ENCODE measurements at places on chromosomes 7 and 10. TPM values are rescaled to one million over a fixed set of nuclear protein-coding genes. Genes with fewer than 3 reads are reported as not detected.

ERVW-1 gene
- polyA plus RNA-seq: 2.7 TPM

TMUB1 gene
- polyA plus RNA-seq: 19.7 TPM

KIAA1549 gene
- 15.5 TPM for polyA plus RNA-seq

HHEX gene
- polyA plus RNA-seq: 7.6 TPM

SLC26A3 gene
- polyA plus RNA-seq: 0.10 TPM

NPC1L1 gene
- polyA plus RNA-seq: 2.3 TPM

CRYGN gene
- 4.4 TPM for polyA plus RNA-seq

UTF1 gene
- not detected for polyA plus RNA-seq

NUTM2E gene
- 0.18 TPM for polyA plus RNA-seq

ITGB8 gene
- 55.7 TPM for polyA plus RNA-seq

TMEM184A gene
- 6.1 TPM for polyA plus RNA-seq

DNA sequence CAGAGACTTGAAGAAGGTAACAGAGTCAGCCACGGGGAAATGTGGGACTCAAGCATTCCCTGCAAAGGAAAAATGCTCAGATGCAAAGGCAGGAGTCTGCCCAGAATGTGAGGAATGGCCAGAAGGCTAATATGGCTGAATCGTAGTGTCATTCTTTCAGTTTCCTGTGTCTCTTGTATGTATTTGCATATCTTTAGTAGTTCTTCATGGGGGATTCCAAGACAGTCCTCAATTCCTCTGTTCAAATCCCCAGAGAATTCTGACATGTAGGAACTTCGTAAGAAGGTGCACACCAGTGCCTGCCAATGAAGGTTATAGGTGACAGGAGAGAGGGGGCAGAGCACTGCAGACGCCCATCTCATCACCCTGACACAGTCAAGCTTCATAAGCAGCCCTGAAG is 154.4 kb downstream of the CACNB2 start:
- DNase-seq: no peak

GRCh38 chr7:29955799-29956486 is 33.7 kb downstream of the SCRN1 start:
- no peak for DNase-seq

DNA sequence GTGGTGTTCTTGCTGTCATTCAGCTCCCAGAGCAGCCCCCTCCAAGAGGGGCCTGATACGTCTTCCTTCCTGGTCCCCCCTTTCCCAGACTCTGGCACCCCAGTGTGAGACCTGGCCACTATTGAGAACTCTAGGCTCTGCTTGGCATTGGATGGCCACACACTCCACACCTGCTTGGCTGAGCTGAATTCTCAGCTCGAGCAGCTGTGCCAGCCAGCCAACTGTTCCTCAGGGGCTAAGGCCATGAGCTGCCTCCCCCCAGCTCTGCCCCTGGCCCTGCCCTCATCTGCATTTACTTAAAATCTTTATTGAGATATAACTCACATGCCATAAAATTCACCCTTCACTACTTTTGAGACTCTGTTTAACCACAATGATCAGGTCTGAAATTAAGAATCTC is 6.7 kb downstream of the TLL2 start:
- DNase-seq: no peak

- DNase-seq: no peak
Measured at GRCh38 chr10:71770255-71770654, 3.1 kb downstream of the VSIR start.

DNA sequence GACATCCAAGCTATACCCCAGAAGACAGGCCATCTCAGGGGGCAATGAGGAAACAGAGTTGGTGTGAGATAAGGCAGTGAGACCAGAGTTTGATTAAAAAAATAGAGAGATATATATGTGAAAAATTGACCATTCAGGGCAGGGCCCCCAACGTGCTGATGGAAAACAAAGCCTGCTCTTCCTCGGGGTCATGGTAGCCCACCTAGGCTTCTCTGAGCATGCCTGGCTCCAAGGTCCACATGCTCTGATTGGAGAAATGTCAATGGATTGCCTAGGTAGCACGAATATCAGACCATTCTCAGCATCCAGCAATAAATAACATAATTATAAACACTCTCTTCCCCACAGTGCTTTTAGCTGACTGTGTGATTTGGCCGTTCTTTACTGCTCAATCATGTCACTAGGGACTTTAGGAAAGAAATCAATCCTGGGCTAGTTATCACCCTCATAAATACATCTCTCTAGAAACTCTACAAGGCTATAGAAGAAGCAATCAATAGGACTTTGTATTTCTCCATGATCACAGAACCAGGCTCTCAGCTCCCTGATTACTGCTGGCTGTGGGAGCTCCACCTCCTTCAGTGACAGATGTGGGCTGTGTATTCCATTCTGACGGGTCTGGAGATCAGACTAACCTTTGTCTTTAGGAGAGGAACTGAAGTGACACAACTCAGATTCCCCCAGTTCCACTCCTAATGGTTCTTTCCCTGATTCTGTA is 766.4 kb downstream of the GRID1 start:
- no peak for DNase-seq

DNA sequence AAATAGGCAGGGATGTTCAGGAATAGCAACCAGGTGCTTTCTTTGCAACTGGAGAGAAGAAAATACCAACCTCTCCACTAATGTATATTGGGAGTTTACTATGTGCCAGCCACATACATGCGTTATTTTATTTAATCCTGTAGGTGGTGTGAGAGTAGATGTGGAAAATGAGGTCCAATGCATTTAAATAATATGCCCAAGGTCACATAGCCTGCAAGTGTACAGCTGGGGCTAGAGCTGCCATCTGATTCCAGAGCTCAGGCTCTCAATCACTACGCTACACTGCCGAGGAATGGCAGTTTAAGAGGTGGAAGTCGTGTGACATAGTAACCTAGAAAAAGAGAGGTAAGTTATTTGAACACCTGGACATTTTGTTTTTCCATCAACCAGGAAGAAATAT is 277.0 kb downstream of the EXOC4 start:
- peak; percentile 8 for DNase-seq

DNA sequence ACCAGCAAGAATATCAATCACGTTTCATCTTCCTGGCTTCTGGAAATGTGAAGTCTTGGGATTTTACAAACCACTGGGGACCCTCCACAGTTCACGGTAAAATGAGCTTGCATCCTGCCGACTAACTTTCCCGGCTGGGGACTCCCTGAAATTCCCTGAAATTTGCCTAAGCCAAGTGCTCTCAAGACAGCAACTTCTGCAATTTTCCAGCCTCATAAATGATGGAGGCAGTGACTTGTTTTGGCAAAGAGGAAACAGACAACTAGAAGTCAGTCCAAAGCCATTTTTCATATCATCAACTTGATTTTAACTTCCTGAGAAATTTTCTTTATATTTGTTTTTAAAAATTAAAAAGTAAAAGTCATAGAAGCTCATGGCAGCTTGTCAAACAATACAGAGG is 212.3 kb downstream of the FANK1 start:
- DNase-seq: no peak

DNA sequence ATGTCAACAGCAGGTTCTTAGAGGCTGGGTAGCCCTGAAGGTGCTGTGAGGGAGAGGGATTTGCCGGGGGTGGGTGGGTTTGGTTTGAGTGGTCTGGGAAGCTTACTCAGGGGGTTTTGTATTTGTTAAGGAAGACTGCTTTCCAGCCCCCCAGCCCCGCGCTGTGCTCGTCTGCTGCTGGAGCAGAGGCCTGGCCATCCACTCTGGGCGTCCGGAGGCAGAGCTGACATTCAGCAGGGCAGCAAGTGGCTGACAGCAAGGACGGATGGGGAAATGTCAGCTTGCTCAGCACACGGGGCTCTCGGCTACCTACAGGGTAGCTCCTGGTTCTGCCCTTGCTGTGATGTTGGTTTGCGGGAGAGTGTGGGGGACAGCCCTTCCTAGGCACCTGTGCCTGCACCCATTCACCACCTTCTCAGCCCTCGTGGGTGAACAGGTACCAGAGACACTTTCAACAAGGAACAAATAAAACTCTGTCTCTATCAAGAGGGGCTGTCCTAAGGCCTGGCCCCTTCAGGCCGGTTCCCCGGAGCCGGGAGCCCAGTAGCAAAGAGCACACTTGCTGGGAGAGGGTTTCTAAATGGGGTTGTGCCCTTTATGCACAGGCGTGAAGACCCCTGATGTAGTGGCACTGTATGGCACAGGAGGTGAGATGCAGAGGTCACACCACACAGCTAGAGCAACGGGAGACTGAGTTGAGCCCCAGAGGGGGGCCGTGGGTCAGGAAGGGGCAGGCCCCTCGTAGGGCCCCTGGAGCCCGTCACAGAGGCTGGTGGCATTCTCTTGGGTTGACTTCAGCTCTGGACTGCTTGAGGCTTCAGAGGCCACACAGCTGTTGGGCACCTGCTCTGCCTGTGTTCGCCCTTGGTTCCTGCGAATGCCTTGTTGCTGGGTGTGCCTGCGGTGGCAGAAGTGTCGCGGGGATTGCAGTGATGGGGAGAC is 72.2 kb upstream of the SHH start:
- no peak for DNase-seq

GRCh38 chr7:136062625-136063325 is 85.6 kb upstream of the MTPN start:
- no peak for DNase-seq

DNA sequence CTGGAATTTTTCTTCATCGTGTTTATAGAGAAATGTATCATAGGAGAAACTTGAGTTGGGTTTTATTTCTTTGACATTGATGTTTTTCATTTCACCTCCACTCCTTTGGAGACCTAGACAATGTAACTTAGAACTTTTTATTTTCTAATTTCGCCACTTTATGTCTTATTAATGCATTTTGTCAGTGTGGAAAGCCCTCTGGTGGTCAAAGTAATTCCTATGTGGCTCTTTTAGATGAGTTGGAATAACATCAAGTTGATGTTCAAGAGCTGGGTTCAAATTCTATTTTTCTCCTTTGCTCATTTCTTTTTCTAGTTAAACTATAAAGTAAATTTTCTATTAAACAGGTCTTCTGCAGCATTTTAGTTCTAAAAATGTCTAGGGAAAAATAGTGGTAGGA is 478.6 kb downstream of the LRMDA start:
- DNase-seq: no peak

DNA sequence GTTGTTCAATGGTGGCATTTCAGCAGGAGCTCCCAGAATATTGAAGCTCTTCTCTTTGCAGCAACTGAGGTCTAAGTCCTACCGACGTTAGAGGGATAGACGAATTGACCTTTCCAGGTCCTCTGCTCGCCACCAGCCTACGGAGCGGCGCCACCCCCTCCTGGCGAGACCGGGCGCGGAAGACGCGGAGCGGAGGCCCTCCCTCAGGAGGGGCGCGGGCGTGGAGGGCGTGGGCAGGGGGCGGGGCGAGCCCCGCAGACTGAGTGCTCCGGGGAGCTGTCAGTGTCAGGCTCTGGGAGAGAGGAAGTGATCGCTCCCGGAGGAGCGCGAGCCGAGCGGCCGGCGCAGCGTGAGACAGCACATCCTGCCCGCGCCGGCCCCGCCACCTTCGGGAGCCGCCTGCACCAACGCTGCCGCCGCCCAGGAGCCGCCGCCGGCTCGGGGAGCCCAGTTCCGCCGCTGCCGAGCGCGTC is at the start of gene DYNC1I1:
DYNC1I1 (plus strand) TSS at position 257 of the 473 bp plus-strand sequence. CDS start 32,176 bp downstream, outside the sequence.
- DNase-seq: peak; percentile 48

DNA sequence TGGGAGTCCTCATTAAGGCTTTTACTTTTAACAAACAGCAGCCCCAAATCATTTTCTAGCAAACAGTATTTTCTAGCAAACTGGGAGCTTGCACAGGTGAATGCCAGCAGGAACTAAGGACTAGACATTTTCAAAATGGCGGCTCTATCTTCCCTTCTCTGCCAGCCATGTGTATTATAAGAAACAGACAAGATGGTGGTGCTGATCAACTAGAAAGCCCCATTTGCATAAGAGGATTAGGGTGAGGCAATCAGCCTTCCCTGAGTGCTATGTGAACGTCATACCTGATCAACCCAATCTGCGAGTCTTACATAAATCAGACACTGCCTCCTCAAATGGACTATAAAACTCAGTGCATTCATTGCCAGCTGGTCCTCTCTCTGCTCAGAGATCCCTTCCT is 479.6 kb downstream of the IPMK start:
- DNase-seq: no peak

- DNase-seq: no peak
Measured at GRCh38 chr7:47588704-47589225, 6.9 kb upstream of the TNS3 start.

- DNase-seq: no peak
Measured at GRCh38 chr10:19922236-19922963, 106.2 kb downstream of the PLXDC2 start.

- no peak for DNase-seq
Measured at GRCh38 chr10:1184541-1185430, 128.6 kb downstream of the WDR37 start.

DNA sequence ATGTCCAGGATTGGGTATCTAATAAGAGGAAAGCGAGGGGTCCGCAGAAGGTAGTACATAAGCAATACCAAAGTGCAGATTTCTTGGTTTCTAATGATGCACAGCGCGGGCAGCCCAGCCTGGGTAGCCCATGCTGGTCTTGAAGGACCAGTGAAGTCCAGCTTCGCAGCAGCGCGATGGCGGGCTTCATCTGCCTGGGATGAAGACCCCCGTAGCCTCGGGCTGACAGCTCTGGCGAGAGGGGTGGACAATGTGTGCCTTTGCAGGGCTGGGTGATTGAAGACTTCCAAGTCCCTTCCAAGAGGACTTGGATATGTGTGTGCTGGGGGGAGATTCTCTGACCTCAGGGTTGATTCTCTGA is 2.2 kb downstream of the SORCS3 start:
- DNase-seq: no peak

DNA sequence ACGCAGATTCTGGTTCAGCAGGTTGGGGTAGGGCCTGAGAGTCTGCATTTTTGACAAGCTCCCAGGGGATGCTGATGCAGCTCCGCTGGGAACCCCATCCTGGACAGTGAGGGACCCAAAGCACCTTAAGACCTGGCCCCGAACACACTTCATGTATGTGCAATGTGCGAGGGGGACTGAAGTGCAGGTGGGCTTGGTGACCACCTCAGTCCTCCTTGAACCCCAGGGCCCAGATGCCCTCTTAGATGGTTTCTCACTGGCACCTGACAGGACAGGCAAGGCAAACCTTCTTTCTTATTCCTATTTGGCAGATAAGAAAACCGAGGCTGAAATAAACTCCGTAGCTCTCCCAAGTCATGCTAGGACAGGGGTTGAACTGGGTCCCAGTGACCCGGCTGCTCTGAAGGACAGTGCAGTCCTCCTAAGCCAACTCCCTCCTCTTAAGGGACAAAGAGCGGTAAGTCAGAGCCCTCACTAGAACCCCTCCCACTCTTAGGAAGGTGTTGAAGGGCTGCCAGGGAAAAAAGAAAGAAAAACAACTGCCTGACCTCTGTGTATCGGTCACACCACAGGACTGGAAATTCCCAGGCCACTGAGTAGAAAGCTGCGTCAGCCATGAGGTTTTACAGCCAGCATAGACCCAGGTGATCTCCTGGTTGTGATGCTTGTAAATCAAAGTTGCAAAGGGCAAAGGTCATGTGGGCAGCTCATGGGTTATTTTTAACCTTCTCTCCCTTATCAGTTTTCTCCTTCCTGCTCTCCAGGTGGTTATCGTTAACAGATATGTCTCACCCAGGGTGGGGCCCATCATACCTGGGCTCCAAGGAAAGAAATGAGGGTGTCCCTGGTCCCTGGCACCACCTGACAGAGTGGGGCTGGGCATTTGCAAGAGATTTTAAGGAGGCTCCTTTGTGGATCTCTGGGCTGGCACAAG is 90.9 kb upstream of the SMNDC1 start:
- DNase-seq: peak; percentile 57
